NCI-H510A treated with DMSO at 0.1 percent for 48 hours (cell line): ENCODE measurements at places on chromosomes 2 and 18.

DNA sequence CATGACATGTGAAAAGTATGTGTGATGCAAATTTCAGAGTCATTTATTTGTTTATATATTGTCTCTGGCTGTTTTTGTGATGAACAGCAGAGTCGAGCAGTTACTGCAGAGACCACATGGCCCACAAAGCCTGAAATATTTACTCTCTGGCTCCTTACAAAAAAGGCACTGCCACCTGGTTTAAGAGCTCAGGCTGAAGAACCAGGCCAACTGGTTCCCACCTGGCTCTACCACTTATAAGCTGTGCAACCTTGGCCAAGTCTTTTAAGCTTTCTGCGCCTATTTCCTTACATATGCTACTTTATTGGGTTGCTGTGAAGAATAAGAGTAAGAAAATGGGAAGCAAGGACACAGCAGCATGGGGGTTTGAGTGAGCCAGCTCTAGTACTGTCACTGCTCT lies 207.6 kb downstream of the L3MBTL4 start:
- DNase-seq = peak; percentile 94

DNA sequence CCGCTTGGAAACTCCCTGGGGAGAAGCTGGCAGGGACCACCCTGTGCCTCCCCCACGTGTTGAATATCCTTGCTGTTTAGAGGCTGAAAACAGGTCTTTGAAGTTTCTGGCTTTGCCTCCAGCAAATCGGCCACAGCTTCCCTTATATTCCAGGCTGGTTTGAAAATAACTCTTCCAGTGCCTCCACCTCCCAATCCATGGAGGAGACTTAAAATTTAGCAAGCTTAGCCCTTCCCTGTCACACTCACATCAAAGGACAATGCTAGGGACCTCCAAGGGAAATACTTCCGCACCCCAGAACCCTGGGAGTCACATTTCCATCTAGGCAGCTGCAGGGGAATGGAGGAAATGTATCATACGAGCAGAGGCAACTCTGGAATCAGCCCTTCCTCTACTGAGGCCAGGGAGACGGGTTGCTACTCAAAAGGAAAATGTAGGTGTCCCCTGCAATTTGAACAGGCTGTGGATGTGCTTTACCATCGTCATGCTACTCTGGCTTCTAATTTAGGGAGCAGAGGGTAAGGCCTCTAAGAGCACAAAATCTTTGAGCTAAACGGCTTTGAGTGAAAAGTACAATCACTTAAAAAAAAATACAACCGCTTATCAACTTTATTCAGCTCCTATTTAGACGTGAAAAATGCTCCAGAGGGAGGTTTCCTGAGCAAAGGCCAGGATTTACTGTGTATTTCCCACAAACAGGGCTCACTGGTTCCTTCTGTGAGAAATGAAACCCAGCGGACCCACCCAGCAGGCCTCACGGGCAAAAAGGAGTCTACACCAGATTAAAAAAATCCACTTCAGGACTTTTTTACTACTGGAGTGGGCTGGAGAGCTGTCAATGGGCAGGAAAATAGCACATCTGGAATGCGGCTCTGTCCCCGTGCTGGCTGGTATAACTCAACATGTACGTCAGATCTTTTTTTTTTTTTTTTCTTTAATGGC lies 49.4 kb upstream of the PKDCC start:
- DNase-seq = no peak

DNA sequence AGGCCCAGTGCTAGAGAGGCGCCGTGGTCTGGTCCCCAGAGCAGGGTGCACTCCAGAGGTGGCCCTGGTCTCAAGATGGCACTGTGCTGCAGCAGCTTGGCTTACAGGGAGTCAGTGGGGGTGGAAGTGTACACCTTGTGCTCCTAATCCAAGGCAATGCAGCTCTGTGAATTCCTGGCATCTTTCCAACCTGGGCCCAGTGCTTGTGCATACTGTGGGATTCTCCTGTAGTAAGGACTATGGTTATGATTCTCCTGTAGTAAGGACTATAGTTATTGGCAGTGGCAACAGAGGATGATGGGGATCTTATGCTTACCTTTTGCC lies 616.7 kb upstream of the REG3G start:
- DNase-seq = no peak

DNA sequence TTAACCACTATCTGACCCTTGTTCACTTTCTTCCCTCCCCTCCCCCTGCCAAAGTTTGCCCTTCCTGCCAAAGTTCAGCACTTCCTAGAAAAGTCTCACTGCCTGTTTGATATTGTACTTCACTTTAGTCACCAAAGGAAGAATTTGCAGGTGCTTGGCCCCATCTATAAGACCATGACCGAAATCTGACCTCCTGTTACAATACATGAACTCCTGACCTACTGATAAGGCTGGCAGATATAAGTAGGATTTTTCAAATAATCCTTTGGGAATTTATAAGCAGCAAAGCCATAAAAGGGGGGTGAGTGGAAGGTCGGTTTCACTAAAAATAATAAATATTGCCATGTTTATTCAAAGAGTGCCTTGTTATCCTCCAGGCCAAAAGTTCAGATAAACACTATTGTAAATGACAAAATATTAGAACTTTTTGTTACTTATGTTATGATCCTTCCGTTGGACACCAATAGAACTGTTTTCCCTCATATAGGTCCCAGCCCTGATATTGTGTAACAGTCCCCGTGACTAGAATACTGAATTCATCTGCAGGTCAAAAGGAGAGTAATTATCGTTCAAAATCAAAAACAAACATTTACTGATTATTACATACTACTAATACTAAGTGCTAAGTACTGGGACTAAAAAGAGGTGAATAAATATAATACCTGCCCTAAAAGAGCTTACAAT lies 277.6 kb downstream of the EXOC6B start:
- no peak for DNase-seq

DNA sequence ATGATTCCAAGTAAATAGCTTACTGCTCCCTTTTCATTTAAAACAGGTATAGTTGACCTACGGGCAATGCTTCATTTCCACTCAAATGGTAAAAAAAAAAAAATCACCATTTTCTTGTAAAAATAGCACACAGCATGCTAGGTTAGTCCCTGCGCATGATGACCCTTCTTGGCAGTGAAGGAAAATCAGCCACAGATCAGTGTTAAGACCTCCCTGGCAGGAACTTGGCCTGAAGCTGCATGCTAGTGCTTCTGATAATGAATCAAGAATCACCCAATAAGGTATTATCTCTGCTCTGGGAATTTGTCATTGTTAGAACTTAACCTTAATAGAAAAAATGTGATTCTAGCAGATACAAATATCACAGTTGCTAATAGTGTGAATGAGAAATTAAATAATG lies 166.3 kb downstream of the RAB3GAP1 start:
- no peak for DNase-seq
